ENCODE measurements at places on chromosomes 6 and 20.

GRCh38 chr6:35426074-35426473 lies 26.1 kb upstream of the FANCE start:
- DNase-seq, result no peak

- no peak for DNase-seq
Measured at GRCh38 chr6:9346923-9347322, 911.6 kb upstream of the SLC35B3 start.

DNA sequence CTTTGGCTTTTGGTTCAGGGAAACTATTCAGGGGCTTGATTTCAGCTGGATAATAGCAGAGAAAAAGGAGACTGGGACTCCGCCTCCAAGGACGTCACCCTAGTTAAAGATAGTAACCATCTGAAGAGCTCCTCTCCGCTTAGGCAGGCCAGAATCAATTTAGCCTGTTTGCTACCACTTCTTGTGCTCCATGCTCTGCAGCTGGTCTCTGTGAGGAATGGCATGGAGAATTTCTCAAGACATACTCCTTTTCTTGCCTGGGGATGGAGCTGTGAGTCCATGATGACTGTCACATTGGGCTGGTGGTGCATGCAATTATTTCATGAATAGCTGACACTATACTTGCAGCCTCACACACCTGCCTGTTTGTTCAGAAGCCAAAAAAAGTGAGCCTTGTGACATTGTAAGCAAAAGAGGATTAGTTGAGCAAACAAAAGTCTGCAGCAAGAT lies 61.4 kb downstream of the TXLNB start:
- DNase-seq, result no peak

GRCh38 chr6:159134701-159135364 lies 34.4 kb upstream of the FNDC1 start:
- DNase-seq, result peak; percentile 27

DNA sequence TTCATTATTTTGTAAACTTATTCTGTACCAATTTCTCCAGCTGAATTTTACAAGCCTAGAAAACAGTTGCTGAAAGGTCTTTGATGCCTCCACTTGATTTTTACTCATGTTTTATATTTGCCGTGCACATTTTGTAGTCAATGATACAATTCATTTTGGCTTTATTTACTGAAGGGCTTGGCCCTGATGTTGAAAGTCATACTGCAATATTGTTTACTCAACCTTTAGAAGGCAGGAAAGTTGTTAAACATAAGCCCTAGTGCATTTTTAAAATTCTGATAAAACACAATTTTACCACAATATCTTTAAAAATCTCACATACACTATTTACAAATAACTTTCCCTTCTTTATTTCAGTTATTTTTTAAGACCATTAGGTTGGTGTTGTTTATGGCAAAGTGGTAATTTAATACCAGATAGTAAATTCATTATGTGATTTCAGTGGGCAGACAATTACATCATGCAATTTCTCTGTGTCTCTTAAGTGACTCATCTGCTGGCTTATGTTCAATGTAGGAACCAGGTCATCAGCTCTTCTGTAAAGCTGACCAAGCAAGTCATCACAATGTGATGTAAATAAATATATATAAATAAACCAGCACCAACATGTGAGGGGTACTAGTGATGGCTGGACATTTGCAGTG lies 121.1 kb upstream of the SLC35B3 start:
- DNase-seq, result peak; percentile 4

DNA sequence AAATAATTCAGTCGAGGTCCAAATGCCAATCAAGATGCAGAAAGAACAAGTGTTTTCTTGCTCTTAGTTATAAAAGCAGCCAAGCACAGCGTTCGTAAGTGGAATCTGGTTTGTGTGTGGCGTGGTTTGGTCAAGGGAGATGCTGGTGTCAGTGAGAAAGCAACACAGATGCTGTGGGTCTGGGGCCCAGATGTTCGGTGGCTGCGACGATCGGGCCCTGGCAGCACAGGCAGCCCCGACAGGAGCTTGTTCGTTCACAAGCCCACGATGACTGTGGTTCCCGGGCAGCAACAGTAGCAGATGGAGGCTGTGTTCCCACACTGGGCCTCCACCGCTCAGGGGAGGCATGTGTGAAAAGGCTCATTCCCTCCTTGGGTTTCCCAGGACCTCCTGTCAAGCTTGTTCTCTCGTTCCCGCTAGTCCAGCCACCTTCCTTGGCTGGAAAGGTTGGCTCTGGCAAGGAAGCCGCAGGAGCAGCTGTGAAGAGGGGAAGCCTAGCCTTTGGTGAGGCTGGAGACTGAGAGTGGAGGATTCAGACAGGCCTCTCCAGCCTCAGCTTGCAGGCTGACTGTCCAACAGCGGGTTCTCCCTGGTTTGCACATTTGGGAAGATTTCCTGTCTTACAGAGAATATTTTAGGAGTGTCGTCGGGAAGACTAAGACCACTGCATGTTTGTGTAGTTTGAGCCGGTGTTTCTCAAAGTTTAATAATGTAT lies 304.7 kb downstream of the QKI start:
- no peak for DNase-seq

DNA sequence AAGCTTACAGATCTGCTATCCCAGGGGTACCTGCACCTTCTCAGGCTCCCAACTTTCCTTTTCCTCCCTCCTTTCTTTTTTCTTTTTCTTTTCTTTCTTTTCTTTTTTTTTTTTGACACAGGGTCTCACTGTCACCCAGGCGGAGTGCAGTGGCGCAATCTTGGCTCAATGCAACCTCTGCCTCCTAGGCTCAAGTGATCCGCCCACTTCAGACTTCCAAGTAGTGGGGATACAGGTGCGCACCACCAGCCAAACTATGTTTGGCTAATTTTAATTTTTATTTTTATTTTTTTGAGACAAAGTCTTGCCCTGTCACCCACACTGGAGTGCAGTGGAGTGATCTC lies 36.0 kb downstream of the PIM1 start:
- DNase-seq, result no peak

DNA sequence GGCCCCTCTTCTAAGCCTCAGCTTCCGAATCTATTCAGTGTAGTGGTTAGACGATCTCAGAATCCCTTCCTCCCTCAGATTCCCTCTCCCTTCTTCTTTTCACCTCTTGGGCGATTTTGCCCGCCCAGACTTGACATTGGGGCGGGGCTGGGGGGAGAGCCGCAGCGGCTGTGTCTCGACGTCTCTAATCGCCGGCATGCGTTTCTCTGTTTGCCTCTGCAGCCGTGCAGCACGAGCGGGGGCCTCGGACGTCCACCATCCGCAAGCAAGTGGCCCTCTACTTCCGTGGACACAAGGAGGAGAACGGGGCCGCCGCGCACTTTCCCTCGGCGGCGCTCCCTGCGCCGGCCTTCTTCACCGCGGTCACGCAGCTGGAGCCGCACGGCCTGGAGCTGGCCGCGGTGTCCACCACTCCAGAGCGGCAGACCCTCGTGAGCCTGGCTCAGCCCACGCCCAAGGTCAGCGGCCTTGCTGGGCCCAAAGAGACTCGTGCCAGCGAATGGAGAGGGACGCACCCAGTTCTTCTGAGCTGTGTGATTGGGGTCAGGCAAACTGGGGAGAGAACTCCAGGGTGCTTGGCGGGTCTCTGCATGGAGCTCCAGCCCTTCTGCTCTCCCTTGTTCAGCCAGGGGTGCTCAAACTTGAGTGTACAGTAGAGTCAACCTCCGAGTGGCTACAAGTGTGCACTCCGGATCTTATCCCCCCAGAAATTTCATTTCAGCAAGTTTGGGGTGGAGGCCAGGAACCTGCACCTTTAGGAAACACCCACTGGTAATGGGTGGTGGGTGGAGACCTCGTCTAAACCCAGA lies 10.7 kb downstream of the NR2E1 start:
- DNase-seq, result no peak

DNA sequence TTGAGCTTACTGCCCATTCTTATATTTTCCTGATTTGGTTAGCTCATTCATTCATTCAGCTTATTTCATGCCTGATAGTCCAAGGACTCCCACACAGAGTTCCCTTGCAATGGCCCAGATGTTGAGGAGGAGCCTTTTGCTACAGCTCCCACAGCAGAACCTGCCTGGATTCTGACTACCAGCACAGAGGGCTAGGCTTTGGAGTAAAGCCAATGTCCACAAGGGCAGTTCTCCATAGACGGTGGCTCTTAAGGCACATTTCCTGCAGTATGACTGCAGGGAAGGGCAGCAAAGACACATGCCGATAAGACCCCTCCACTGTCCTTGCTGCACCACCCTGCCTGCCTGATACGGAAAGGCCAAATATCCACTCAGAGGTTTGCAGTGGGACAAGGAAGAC lies 112.3 kb upstream of the SYNDIG1 start:
- no peak for DNase-seq

- no peak for DNase-seq
Measured at GRCh38 chr6:74482180-74482579, 723.7 kb downstream of the COL12A1 start.

DNA sequence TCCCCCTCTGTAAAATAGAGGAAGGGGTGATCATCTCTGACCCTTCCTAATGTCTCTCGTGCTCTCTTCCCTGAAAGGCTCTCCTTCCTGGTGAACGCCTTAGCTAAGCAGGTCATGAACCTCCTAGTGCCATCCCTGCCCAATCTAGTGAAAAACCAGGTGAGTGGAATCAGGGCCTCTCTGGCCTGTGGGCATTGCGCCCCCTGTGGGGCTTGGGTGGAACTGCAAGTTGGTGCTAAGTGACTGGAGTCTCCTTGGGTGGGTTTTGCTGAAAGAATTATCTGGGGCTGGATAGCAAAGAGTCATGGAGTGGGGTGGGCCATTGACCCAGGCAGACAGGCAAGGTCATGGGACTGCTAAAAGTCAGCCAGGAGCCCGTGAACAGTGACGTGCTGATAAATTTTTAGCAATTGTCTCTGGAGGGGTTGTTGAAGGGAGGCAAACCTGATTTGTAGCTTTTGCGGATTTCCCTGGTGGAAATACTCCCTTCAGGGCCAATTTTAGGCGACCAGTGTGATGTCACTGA lies 8.9 kb downstream of the BPIFB1 start:
- DNase-seq, result no peak

- no peak for DNase-seq
Measured at GRCh38 chr20:41101660-41102059, 35.7 kb upstream of the PLCG1 start.

DNA sequence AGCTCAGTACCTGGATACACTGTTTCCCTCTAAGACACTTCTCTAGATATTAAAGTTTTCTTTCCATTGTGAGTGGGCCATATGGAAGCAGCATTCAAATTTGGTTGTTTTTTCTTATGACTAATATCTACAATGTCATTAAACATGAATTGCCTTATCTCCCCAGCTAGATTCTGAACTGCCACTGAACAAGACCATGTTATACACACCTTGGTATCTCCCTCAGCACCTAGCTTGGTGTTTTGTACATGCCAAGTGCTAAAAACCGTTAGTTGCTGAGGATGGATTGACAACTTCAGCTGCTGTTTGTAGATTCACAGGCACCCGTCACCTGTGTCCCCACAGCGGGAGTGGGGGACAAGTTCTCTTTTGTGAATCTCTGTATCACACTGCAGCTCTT lies 131.1 kb downstream of the KIF13A start:
- DNase-seq, result no peak
